Anterior cingulate cortex (tissue), 58 donors: ENCODE measurements at places on chromosomes 11 and 22.
A peak's percentile ranks its signal among the peaks of the same experiment; 100 is the strongest.

DNA sequence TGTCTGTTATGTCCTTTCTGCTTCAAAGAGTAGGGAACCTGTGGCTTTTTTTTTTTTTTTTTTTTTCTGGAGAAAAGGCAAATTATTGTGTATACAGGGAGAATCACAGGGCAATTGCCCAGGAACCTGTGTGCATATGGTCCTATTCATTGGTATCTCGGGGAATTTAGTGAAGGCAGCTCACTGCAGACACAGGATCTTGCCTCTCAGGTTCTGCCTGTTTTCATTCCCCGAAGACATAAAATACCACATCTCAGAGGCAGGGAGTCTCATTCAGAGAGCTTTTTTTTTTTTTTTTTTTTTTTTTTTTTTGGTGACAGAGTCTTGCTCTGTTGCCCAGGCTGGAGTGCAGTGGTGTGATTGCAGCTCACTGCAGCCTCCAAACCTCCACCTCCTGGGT lies 88.3 kb downstream of the OSBP2 start:
- DNase-seq, result no peak

DNA sequence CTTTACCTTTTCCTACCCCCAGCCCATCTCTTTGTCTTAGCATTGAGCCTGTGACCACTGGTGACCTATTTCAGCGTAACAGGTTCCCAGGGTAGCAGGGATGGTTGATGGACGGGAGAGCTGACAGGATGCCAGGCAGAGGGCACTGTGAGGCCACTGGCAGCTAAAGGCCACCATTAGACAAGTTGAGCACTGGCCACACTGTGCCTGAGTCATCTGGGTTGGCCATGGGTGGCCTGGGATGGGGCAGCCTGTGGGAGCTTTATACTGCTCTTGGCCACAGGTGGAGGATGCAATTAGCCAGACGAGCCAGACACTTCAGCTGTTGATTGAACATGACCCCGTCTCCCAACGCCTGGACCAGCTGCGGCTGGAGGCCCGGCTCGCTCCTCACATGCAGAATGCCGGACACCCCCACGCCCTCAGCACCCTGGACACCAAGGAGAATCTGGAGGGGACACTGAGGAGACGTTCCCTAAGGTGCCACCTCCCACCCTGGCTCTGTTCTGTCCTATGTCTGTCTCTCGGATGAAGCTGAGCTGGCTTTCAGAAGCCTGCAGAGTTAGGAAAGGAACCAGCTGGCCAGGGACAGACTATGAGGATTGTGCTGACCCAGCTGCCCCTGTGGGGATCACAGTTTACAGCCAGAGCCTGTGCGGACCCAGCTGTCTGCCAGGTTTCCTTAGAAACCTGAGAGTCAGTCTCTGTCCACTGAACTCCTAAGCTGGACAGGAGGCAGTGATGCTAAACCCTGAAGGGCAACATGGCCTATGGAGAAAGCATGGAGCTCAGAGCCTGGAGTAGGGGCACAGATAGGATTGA lies 29.8 kb downstream of the PIK3IP1 start:
- DNase-seq, result no peak

GRCh38 chr11:69140635-69141034 lies 15.1 kb upstream of the SMIM38 start:
- no peak for DNase-seq

DNA sequence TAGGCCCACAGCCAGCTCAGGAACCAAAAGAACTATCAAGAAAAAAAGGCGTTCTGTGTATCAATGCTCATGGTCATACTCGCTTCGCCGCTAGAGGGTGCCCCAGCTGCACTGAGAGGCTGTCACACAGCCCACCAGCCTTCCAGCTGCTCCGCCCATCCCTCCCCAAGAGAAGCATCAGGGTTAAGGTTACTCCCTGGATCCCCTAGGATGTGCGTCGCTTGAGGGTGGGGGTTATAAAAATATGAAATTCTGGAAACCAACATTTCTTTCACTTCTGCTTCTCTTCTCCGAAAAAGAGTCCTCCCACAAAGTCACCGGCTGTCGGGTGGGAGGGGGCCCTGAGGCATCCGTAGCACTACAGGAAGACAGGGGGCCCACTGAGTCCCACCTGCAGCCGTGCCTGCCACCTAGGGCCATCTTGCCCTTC lies 1.7 kb downstream of the CBX6 start:
- peak; percentile 70 for DNase-seq

DNA sequence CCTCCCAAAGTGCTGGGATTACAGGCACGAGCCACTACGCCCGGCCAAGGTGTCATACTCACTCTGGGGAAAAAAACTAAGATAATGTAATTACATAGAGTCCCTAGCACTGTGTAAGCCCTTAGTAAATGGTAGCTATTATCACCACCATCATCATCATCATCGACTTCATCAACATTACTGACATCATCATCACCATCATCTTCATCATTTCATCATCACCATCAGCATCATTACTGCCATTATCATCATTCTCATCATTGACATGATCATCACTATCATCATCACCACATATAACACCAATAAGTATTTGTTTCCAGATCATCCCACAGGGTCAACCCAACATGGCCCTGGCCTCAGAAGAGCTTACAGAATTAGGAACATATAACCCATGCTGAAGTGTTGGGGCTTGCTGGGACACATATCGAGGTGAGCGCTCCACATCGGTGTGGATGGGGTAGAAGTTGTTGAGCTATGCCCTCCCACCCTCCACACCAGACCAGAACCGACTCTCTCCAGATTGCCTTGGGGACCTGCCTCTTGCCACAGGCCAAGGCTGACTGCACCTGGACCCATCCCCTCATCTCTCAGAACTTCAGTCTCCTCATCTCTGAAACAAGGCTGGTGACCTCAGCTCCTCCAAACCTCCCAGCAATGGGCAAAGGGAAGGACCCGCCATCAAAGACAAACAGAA lies 14.7 kb upstream of the CD5 start:
- no peak for DNase-seq

DNA sequence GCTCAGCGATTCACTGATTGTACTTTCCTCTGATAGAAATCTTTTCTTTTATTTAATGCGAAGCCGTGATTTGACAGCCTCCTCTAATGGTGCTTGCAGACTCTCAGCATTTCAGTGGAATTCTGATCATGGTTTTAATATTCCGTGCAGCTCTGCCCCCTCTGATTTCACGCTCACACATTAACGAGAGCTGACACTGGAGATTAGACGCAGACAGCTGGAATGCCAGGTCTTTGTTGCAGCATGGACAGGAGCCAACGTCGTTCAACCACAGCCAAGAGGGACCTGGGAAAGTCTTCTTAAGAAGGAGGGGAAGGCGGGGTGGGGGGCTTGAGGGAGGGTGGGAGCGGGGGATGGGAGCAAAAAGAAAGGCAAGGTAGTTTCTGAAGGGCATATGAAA lies 186.4 kb downstream of the BLID start:
- peak; percentile 40 for DNase-seq

DNA sequence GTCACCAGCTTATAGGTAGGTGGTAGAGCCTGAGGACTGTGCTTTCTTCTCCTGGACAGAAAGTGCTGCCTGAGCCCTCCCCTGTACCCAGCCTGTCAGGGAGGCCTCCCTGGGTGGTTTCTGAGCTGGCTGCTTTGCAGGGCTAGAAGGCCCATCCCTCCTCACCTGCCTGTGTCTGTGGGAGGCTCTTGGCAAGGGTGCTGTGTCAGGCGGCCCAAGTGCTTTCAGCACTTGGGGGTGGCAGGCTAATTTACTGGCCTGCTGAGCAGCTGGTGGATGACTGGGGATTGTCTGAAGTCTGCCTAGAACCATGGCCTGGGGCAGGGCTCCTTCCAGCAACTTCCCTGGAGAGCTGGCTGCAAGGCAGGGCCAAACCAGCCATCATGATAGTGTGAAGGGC lies 139.0 kb upstream of the NAV2 start:
- no peak for DNase-seq

DNA sequence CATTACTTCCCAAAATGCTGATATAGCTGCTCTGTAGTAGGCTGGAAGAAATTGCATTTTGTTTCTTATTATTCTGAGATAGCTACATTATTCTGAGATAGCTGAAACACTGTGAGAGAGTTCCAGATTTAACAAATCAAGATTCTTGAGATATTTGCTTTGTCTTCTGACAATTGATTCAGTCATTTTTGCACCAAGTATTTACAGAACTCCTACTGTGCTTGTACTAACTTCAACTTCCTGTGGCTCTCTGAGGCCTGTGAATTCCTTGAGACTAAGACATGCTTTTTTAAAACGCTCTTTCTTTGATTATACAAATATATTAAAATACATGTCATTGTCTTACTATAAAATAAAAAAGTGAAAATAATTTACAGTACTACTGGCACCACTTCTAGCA lies 52.7 kb downstream of the USP47 start:
- DNase-seq, result no peak
